ENCODE measurements at places on chromosomes 1 and 21.

DNA sequence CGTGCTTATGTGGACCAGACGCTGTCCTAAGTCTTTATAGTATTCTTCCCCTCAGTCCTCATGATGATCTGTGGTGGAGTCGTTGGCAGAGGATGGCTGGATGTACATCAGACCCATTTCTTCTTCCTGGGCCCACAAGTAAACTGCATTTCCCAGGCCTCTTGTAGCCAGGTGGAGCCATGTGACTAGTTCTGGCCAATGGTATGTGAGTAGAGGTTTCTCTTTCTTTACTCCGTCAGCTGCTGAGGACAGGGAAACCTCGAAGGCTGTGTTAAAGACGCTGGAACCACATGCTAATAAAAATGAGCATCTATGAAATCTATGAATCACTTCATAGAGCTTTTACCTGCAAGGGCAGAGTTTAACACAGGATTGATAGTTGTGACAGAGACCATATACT is 18.7 kb upstream of the ZNF362 start:
- no peak for DNase-seq

DNA sequence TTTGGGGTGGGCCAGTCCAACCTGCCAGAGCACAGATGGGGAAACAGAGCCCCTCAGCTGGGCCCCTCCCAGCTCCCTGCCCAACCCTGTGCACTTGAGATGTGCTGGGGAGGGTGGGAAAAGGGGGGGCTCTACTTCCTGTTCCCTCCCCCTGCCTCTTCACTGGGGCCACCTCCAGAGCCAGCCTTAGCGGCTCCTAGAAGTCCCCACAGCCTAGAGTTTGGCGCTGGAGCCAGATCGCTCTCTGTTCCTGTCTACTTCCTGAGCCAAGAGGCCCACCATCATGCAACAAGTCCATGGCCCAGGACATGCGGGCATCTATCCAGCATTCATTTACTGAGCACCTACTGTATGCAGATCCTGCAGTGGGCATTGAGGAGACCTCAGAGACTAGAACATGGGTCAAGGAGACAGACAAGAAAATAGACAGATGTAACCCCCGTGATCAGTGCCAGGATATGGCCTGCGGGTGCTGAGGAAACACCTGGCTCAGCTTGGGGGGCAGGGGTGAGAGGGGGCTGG is 144.1 kb downstream of the SYF2 start:
- DNase-seq, result no peak

DNA sequence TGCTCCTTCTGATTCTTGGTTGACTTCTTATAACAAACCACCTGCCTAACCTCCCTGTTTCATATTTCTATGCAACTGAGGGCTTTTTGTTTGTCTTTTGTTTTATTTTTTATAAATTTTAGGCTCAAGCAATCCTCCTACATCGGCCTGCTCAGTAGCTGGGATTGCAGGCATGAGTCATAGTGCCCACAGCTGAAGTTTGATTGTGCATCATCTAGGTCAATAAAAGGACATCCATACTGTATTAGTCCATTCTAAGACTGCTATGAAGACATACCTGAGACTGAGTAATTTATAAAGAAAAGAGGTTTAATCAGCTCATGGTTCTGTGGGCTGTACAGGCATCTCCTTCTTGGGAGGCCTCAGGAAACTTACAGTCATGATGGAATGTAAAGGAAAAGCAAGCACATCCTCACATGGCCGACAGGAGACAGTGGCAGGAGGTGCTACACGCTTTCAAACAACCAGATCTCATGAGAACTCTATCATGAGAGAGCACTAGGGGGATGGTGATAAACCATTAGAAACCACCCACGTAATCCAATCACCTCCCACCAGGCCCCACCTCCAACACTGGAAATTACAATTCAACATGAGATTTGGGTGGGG is 285.0 kb downstream of the SIPA1L2 start:
- DNase-seq, result no peak

- DNase-seq, result no peak
These were observed 58.1 kb downstream of the PRKCZ start for GRCh38 chr1:2108213-2108876.

GRCh38 chr1:34740161-34740868 is 14.5 kb upstream of the GJB5 start:
- DNase-seq, result no peak

- no peak for DNase-seq
These were observed 12.0 kb upstream of the FCAMR start for GRCh38 chr1:206982216-206982615.

DNA sequence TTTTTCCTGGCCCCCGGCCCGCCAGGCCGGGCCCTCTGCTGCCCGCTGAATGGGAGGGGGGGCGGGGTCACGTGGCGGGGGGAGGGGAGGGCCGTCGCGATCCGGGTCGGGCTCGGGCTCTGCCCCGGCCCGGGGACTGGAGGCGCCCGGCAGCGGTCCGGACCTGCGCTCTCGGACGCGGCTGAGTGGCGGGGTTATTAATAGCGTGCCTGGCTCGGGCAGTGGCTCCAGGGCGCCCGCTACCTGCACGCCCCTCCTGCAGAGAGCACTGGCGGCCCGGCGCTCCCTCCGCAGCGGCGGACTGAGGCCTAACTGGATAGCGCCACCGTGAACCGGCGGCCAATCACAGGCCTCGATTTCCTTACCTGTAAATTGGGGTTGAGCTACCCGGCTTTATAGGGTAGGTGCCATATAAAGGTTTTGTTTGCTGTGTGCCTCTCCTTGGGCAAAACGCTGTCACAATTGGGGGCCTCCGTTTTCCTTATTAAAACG is 28.1 kb downstream of the AHDC1 start:
- no peak for DNase-seq
